T-helper 17 cell (primary cell): ENCODE measurements at places on chromosomes 5 and 9.

DNA sequence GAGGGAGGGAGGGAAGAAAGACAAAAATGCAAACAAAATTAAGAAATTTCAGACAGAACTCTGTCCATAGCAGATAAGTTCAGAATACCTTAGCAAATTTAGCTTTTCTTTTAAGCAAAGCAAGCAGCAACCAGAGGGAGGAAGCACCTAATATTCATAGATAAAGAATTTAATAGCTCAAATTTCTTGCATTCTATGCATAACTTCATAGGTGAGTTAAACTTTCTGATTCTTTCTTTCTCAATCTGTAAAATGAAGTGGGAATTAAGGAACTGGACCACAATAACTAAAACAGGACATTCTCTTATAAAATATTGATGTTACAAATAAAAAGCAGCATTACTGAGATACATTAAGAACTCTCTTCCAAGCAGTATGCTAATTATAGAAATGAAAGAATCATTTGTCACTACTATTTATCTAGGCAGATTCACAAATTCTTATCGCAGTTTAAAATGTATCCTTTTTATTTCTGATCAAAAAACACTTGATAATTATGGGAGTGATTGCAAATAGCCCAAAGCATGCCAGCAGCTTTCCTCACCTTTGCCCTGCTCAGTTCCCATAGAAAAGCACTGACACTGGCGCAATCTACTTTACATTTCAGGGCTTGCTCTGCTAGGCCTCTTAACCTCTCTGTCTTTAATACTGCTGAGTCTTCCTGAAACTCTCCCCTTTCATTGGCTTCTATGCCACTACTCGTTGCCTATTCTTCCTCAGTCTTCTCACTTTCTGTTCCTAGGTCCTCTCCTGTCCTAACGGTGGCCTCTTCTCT, 341.8 kb downstream of the PIK3R1 start:
- no peak for DNase-seq

- no peak for DNase-seq
These were observed 157.0 kb upstream of the LHFPL2 start for GRCh38 chr5:78805474-78806124.

DNA sequence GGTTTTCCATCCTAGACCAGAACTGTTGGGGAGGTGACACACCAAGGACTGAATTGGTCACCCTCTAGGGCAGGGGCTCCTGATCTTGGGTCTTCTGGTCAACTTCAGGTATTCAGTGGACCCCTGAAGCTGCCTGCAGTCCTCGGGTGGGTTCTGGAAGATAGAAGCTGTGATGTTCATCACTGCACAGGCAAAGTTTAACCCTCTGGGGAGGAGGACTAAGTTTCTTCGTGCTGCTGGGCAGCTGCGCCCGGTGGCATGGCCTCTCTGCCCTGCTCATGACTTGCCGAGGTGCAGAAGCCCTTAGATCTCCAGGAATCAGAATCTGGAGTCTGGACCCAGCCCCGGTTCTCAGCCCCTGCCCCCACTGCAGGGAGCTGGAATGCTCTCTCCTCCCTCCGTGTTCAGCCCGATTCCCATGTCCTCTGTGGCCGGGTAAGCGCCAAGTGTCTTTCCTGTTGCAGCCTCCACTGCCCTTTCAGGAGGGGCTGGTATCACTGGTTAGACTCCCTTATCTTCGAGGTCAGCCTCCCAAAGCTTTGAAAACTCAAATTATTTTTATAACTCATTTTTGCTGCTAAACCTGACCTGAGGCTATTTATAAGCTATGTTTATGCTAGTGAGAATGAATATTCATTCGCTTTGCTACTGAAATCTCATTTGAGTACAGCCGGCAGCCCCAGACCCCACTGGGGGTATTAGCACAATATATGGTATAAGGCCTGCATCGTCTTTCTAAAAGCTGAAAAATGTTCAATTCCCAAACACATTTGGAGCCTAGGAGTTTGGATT, 1.7 kb downstream of the LAMC3 start:
- DNase-seq: no peak

DNA sequence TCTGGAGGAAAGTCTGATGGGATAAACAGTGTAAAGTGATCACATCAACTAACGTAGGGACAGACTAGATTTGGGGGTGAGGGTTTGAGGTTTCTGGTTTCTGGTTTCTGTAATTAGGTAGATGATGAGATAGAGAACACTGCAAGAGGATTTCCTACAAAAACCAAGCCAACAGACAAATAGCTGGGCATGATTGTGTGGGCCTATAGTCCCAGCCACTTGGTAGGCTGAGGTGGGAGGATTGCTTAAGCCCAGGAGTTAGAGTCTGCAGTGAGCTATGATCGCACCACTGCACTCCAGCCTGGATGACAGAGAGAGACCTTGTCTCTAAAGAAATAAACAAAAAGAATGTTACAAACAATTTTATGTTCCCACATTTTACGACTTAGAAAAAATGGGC, 34.4 kb upstream of the RNU6ATAC start:
- no peak for DNase-seq

DNA sequence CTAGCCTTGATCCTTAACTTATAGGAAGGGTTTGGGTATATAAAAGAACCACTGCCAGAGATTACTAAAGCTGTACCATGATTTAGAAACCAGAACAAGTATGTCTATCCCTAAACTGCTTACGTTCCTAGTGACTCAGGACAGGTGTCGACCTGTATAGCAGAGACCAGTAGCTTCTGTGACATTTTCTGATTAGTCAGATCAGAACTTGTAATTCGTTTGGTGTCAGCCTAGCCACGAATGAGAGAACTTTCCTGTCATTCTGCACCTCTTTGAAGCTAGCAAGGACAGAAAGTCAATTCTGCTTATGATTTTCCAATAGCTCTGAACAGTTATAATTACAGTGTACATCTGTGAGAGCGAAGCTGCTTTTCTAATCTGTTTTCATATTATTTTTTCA, 39.5 kb downstream of the PRKACG start:
- no peak for DNase-seq

DNA sequence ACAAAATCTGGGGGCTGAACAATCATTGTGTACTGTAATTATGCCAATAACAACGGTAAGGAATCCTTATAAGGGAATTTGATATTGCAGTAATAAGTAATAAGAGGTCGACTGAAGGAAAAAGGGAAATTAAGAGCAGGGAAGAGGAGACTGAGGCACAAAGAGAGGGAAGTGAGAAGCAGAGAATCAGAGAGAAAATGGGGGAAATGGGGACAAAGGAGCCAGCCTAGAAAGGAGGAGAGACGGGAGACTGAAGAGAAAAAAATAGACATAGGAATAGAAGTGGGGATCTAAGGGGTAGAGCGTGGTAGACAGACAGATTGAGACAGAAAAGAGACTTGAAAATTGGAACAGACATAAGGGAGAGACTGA, 518 bp upstream of the ZNF300 start:
- no peak for DNase-seq

- no peak for DNase-seq
These were observed 1.6 kb upstream of the UBAC1 start for GRCh38 chr9:135962696-135963307.

- no peak for DNase-seq
These were observed 203.6 kb downstream of the EDIL3 start for GRCh38 chr5:84181093-84181492.

- no peak for DNase-seq
These were observed 600 bp upstream of the SQSTM1 start for GRCh38 chr5:179820127-179820482.

GRCh38 chr9:71796100-71796767, 27.9 kb upstream of the CEMIP2 start:
- no peak for DNase-seq

- no peak for DNase-seq
These were observed 10.8 kb upstream of the NIPAL4 start for GRCh38 chr5:157449011-157449723.

- DNase-seq: no peak
These were observed 7.3 kb upstream of the ROPN1L start for GRCh38 chr5:10434392-10434791.

- no peak for DNase-seq
These were observed 18.8 kb upstream of the CPEB4 start for GRCh38 chr5:173869316-173869715.

- no peak for DNase-seq
These were observed 40.2 kb downstream of the OSTF1 start for GRCh38 chr9:75128535-75128934.

- no peak for DNase-seq
These were observed 2.0 kb downstream of the NEUROG1 start for GRCh38 chr5:135533794-135534193.

DNA sequence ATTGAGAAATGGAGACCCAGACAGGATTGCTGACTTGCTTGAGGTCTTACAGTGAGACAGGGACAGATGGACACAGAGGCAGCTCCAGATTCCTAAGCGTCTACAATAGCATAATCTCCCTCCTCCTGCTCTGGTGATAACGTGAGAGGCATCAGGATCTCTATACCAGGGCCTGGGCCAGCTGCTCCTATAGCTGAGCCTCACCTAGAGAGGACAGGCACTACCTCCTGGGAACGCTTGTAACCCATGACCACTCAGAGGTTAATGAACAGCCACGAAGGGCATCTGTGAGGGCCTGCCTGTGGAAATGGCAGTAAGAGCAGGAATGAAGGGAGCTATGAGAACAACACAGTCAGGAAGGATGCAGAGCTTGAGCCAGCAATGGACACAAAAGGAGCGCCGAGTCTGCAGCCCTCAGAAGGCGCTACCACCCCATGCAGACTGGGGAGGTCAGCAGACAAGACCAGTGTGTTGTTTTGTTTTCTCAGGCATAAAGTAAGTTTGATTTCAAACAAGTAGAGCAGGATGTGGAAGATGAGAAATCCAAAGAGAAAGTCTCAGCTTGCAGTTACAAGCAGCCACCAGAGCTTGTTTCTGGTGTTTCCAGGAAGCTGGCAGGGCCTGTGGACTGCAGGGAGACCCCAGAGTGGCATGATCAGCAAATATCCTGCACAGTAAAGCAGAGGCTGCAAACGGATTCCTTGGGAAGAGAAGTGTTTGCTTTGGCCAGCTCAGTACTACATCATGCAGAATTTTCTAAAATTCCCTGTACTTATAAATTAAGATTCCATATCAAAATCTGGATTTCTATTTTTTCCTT, 17.4 kb downstream of the ANKS6 start:
- DNase-seq: no peak

GRCh38 chr9:114433720-114434255, 46.0 kb upstream of the AKNA start:
- DNase-seq: no peak

DNA sequence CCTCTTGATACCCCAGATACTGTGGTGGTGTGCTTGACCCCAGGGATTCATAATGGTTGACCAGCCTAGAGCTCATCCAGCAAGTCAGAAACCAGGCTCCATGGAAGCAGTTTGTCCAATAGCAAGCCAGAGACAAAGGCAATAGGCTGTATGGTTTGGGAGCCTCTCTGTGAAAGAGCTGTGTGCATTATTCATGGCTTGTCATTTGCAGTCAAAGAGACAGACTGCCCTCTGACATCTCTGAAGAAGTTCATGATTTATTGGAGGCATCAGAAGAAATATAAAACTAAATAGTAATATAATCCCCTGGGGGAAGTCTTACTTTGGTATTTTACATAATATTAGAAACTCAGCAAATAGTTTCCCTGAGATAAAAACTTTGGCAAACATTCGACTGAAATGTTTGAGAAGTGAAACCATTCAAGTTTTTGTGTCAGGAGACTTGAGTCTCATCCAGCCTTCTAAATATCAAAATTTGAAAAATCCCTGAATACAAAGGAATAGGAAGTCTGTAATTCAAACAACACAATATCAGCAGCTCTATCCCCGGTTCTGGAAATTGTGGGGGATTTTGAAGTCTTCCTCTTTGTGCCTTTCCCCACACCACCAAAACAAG, 250.3 kb downstream of the ZSWIM6 start:
- no peak for DNase-seq

DNA sequence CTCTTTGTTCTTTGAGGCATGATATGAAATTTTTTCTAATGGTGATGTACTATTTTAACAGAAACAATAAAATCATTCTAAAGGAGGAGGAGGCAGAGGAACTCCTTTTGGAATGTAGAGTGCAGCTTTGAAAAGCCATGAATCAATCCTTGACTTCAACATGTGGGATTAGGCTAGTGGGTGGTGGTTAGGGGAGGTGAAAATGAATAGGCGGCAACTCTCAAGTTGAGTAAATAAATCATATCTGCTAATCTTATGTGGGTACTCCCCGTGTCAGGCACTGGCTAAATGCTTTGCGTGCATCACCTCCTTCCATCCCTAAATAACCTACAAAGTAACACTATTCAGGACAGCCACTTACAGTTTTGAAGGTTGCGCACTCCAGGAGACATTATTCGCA, 35.1 kb downstream of the FAM81B start:
- no peak for DNase-seq

DNA sequence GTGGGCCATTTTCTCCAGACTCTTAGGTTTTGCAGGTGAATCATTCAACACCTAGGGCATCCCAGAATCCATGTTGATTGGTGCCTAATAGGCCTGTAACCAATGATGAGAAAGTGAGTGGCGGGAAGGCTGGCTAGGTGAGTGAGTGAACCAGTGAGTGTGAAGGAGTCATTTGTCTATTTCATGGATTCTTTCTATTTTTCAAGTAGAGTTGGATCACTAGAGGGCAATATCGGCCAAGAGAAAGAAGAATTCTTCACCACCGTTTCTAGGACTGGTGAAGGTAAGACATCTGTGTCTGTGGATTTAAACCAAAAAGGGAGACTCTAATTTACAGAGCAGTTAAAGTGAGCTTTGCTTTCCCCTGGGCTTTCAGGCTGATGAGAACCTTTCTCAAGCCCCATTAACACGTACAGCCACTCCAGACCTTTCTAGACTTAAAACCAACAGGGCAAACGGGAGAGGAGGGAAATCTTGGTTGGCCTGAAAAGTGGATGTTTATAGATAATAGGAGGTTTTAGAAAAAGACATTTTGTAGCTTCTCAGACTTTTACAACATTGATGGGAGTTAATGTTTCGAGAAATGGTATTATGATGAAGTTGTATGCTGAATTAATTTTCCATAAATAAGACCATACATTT, 114.3 kb upstream of the IL12B start:
- no peak for DNase-seq

- no peak for DNase-seq
These were observed 65.0 kb downstream of the FBXL7 start for GRCh38 chr5:15564957-15565356.

DNA sequence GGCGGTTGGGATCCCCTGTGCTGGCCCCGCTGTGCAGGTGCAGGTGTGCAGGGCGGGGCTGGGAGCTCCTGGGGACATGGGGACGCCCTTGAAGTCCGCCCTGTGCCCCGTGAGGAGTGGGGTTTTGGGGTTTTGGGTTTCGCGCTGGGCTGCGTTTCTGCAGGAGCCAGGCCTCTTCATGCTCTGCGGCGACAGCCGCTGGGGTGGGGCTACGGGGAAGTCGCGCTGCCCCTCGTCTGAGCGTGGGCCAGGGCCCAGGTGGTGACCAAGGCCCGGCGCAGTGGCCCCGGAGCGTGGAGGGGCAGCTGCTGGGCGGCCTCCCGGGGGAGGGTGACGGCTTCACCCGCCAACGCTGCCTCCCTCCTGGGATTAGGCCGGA, 47.8 kb upstream of the IRX4 start:
- no peak for DNase-seq

- DNase-seq: no peak
These were observed 15.9 kb downstream of the CMBL start for GRCh38 chr5:10291692-10292339.

DNA sequence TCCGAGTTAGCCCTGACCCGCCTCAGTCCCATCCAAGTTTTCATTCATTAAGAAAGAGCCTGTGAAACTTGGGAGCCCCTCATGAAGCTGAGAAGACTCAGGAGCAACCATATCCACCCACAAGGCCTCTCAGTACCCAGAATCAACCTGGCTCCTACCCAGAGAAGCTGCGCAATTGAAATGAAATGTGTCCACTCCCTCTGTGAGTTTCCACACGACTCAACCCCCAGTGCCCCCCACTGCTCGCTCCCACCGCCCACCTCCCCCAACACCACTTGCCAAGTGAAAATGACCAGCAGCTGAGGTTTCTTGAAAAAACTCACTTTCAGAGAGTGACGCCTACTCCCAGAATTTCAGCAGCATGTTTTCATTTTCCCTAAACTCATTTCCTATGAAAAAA, 104.6 kb downstream of the CDK5RAP2 start:
- DNase-seq: no peak
